Thyroid gland (tissue), 4 donors: ENCODE measurements at places on chromosomes 2 and 18. TPM values are rescaled to one million over a fixed set of nuclear protein-coding genes. Genes with fewer than 3 reads are reported as not detected.

DNA sequence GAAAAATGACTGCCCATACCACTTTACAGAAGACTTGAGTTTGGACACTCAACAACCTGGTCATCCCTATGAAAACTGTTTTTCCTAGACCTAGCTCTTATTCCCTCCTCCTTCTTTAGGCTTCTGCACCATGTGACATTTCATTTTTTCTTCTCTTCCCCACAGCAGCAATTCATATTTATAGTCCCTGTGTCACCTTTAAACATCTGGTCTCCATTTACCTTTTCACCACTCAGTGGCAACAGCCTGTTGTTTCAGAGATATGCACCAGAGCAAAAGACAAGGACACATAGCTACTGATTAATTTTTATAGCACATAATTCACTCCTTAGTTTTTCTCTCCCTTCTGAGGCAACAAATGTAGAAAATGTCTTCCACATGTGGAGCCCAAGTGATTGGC is 118.7 kb downstream of the RIT2 start:
- no peaks in the 10 kb centered on the region for H3K4me1 ChIP-seq
- no peak overlapping the region for H3K4me3 ChIP-seq
- no peak for DNase-seq
- H3K27ac ChIP-seq: no peak overlapping the region
- no peaks in the 10 kb centered on the region for H3K27me3 ChIP-seq

DNA sequence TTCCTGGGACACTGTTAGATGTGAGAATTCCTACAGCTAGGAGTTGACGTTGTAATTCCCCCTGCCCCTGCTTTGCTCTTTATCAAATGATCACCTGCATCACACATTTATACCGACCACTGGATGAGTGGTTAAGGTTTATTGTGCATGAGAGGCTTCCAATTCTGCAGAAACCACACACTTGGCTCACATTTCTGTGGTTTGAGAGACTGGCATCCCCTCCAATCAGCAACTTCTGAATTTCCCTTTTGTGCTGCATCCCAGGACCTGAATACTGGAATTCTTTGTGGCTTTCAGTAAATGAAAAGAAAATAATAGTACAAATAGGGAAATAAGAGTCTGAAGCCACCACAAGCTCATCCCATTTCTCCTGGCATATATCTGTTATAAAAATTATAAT is 628.7 kb upstream of the PIK3C3 start:
- H3K4me3 ChIP-seq: no peak overlapping the region
- no peak overlapping the region for H3K27ac ChIP-seq
- no peak for DNase-seq
- H3K27me3 ChIP-seq: no peaks in the 10 kb centered on the region

STON1 gene
- total RNA-seq: 29.8 TPM

DNA sequence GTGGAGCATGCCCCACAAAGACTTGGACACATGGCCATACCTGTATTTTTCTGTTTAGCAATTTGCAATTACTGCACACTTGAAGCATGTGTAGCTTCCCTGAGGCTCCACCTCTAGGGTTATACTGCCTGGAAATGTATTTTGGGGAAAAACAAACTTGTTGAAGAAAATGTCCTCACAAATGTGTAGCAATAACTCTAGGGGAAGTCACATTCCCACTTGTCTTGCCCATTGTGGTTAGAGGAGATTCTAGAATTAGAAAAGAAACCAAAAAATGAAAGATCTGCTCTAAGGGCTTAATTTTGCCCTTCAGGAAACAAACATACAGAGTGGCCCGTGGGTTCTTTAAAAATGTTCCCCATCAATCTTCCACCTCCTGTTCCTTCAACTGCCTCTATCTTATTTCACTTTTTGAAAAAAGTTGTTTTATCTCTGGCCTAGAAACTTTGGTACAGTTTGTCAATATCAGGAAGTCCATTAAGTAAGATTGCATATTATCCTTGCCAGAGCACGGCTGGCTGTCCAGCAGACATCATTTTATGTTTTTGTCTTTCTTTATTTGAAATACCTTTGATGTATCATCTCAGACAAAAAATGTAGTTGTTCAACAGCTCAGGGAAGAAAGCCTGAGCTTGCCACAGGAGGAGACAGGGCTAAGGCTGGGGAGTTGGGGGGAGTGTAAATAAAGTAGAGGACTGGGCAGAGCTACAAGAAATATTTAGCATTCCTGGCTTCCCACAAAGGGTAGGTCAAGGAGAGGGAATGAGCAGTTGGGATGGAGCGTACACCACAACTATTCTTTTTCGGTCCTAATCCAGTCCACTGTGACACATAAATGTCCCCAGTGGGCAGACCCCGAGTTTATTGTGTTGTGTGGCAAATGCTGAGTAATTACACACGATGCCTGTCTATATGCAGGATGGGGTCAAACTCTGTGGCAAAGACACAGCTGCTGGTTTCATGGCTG is 96.8 kb upstream of the CDC42EP3 start:
- no peaks in the 10 kb centered on the region for H3K27me3 ChIP-seq
- DNase-seq: no peak
- no peaks in the 10 kb centered on the region for H3K36me3 ChIP-seq

DNA sequence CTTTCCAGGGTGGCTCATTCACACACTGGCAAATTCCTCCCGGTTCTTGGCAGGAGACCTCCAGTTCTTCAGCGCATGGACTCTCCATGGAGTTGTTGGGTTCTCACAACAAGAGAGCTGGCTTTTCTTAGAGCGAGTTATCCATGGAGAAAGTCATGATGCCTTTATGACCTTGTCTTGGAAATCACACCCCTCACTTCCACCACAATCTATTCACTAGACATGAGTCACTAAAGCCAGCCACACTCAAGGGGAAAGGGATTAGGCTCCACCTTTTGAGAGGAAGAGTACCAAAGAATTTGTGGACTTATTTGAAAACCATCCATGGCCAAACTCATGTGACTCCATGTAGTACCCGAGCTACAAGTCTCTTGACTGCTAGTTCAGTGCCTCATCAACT is 160.5 kb downstream of the SETBP1 start:
- H3K4me1 ChIP-seq: peaks cover 28% of the 10 kb centered on the region
- no peak overlapping the region for H3K4me3 ChIP-seq
- no peaks in the 10 kb centered on the region for H3K36me3 ChIP-seq
- DNase-seq: no peak
- no peak overlapping the region for H3K27ac ChIP-seq
- H3K27me3 ChIP-seq: no peaks in the 10 kb centered on the region

- no peaks in the 10 kb centered on the region for H3K27me3 ChIP-seq
- no peak overlapping the region for H3K27ac ChIP-seq
- no peak overlapping the region for H3K4me3 ChIP-seq
- H3K4me1 ChIP-seq: peaks cover 4% of the 10 kb centered on the region
- DNase-seq: no peak
These were observed 119.2 kb downstream of the PRKRA start for GRCh38 chr2:178331474-178332432.

DNA sequence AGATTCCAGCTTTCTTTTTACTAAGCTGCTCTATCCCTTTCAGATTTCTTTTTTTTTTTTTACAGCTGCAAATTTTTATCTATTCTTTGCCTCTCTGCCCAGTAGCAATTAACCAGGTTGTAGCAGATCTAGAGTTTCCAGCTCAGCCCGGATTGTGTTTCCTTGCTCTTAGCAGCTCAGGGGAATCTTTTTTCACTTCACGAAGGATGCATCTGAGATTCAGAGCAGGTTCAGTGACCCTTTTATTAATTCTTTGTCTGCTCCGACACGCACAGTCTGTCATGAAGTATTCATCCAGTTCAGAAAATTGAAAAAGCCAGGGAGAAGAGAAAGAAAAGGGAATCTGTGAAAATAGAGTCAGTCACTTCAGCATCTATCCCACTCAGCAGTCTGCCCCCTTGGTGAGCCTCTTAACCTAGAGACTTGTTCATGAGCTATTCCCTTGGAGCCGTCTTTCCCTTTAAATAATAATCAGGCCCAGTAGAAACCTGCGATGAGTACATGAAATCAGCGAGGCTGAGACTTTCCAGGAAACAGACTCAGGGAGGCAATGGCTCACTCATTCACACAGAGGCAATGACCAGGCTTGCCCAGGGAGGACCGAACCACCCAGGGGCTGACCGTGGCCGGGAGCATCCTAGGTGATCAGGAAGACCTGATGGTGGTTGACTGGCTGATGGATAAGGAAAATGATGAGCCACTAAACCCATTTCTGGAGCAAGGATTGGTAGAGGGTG is 103.4 kb upstream of the ITGA6 start:
- H3K27ac ChIP-seq: no peak overlapping the region
- no peaks in the 10 kb centered on the region for H3K36me3 ChIP-seq
- peaks cover 5% of the 10 kb centered on the region for H3K4me1 ChIP-seq
- no peak overlapping the region for H3K4me3 ChIP-seq
- no peak for DNase-seq
- H3K27me3 ChIP-seq: no peaks in the 10 kb centered on the region

- no peaks in the 10 kb centered on the region for H3K4me1 ChIP-seq
- H3K36me3 ChIP-seq: no peaks in the 10 kb centered on the region
- no peak overlapping the region for H3K27ac ChIP-seq
- H3K4me3 ChIP-seq: no peak overlapping the region
- H3K27me3 ChIP-seq: no peaks in the 10 kb centered on the region
These were observed 206.8 kb upstream of the ERBB4 start for GRCh38 chr2:212745359-212745758.

GRCh38 chr2:207182911-207183310 is 17.2 kb upstream of the KLF7 start:
- H3K27me3 ChIP-seq: no peaks in the 10 kb centered on the region
- no peak for DNase-seq
- no peaks in the 10 kb centered on the region for H3K36me3 ChIP-seq
- H3K4me1 ChIP-seq: no peaks in the 10 kb centered on the region
- H3K4me3 ChIP-seq: no peak overlapping the region

DNA sequence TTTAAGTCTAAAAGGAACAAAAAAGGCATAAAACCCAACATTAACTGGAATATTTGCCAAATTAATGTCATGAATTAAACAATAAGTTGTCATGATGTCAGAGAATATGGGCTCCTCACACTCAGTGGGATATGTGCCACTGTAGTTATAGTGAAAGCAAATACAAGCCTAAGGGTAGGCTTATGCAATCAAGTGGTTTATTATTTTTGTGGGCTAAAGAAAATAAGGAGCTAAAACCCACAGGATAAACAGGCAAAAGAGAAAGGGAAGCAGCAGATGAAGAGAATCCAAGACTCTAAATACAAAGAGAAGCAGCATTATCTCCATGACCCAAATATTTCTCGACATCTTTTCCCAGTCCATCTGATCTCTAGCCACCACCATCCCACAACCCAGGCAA is 17.5 kb downstream of the YWHAQ start:
- no peaks in the 10 kb centered on the region for H3K36me3 ChIP-seq
- peaks cover 47% of the 10 kb centered on the region for H3K4me1 ChIP-seq
- H3K4me3 ChIP-seq: no peak overlapping the region

- DNase-seq: peak; percentile 21
- H3K36me3 ChIP-seq: no peaks in the 10 kb centered on the region
- H3K27me3 ChIP-seq: no peaks in the 10 kb centered on the region
- no peak overlapping the region for H3K27ac ChIP-seq
- H3K4me3 ChIP-seq: no peak overlapping the region
These were observed 255.8 kb downstream of the FBXO15 start for GRCh38 chr18:73891572-73892421.
